Fibroblast of skin of left biceps (primary cell): ENCODE measurements at places on chromosomes 7 and 10.

DNA sequence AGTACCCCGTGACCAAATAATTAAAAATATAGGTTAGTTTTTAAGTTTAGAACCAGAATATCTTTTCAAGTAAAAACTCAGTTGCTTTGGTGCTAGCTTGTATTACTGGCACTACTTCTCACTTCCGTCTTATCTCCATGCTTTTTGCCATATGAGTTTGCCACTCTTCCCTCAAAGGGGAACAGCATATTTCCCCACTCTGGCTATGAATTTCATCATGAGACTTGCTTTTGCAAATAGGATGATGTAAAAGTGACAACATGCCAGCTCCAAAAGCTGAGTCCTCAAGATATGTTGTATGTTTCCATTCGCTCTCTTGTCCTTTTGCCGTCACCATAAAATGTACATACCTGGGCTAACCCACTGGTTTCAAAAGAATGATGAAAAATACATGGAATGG is 178.1 kb upstream of the SEMA3A start:
- DNase-seq = no peak

DNA sequence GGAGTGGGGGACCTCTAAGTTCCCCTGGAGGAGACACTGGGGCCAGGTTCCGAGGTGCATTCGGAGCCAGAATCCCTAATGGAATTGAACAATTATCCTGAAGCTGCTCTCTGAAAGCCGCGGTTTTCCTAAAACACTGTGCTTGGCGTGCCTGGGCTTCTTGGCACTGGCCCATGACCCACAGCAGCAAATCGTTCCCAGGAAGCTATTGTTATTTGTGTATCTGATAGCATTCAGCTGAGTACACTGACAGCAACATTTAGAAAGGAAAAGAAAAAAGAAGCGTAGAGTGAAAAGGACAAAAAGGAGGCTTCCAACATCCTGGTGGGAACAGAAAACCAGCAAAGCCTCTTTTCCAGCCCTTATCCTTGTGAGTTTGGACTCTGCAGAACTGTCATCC is 339.8 kb downstream of the FRMD4A start:
- DNase-seq = no peak

DNA sequence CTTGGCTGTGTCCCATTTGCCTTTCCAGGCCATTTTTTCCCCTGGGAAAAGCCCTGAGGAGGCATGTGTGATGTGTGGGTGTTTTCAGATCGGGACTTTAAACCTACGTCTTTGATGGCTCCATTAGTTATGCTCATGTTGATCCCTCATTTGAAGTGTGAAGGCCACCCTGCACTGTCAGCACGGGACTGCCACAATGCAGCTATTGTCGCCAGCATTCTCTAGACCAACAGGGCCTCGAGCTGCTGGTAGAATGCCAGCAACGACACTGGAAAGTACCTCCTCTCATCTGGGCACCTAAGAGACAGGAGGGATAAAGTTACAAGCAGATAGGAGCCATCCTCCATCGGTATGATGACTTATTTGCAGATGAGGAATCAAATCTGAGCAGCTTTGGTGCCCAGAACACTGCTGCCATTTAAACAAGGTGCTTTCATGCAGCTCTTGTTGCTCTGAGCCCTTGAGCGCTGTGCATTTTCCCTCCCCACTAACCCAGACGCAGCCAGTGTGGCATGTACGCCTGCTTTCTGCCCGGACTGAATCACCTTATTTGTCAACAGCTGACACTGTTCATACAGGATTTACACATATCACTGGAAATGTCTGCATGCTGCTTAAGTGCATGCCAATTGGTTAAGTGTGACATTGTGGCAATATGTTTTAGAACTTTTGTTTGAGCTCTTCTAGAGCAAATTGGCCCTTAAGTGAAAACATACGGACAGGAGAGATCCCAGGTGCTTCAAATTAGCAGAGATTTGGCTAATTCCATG is 175.0 kb upstream of the PITRM1 start:
- DNase-seq = no peak

DNA sequence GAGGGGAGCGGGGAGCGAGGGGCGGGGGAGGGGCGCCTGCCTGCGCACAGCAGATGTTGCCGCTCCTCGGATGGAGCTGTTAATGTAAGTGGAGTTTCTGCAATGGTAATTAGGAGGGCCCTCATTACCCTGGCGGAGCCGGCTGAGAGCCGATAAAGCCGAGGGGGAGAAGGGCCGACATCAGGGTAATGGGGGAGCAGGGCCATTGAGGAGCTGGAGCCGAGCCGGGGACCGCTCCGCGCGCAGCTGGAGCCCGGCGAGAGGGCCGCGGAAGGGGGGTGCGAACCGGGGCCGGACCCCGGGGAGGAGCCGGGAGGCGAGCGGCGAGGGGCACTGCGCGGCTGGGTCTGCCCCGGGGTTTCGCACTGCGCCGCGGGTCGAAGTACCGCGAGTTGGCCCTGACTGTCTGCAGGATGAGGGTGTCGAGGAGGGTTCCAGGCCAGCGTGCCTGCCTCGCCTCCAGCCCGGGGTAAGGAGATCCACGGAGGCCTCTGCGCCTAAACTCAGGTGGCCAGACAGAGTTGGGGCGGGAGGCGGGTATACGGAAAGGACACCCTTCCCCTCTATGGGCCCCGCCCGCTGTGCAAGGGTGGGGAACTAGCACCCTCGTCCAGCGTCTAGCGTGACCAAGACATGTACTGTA is 55.0 kb upstream of the LBX1 start:
- no peak for DNase-seq

GRCh38 chr7:102291916-102292267 is 5.2 kb downstream of the SH2B2 start:
- DNase-seq = no peak
